ENCODE measurements at places on chromosomes 16 and 17.
A peak's percentile ranks its signal among the peaks of the same experiment; 100 is the strongest.

DNA sequence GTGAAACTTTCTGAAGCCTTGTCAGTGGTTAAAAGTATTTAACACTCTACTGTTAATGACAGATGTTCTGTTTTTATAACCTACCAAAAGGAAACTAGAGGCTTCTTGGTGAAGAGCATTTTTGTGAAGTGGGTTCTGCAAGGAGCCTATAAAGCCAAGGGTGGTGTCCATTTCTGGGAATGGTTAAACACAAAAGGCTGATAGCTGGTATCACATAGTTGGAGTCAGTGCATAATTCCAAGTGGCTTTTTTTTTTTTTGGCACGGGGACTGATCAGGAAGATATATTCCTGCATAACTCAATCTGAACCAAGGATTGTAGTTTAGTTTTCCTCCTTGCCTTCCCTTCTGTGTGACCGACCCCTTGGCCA is 27.6 kb upstream of the KPNB1 start:
- DNase-seq, result no peak

- no peak for DNase-seq
These were observed 396.6 kb upstream of the DYNLRB2 start for GRCh38 chr16:80144191-80144590.

DNA sequence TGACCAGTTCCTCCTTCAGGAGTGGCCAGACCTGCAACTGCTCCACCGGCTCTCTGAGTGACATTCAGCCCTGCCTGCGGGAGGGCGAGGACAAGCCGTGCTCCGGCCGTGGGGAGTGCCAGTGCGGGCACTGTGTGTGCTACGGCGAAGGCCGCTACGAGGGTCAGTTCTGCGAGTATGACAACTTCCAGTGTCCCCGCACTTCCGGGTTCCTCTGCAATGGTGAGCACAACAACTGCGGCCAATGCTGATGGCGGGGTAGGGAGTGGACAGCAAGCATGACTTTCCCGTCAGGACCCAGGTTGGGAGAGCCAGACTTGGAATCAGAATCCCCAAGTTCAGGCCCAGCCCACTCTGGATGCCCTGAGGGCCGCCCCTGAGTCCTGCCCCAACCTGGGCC is 12.2 kb downstream of the ITGB4 start:
- DNase-seq, result no peak

- no peak for DNase-seq
These were observed 578 bp downstream of the RAC3 start for GRCh38 chr17:82031885-82032627.

DNA sequence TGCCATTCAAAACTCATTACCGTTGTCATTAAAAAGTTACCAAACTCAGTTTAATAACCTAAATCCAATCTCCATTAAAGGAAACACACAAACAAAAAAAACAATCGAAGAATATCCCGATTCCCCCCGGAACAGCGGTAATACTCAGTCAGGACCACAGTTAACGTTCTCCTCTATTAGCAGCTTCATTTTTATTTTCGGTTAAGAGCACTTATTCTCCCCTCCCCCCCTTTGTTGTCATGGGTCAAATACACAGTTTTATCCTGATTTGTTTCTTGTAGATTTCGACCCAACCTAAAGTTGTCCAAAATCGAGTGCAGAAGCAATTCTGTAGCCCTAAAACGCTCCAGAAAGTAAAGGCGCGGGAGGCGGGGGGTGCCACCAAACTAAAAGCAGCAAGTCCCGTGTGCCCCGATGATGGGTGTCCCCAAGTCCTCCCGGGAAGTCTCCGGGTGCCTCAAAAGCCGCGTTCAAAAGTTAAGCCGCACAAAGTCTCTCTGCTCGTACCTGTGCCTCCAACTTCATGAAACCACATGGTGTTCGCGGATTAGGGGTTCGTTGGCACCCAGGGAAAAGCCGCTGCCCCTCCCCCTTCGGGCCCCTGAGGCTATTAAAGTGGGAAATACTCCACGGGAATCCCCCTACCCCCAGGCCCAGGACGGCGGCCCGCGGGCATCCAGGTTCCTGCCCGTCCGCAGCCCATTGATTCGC is 996 bp downstream of the SUMO2 start:
- peak; percentile 26 for DNase-seq

GRCh38 chr17:66373944-66374817 is 71.8 kb downstream of the PRKCA start:
- DNase-seq, result peak; percentile 42

All from activated T-cell treated with anti-CD3 and anti-CD28 coated beads for 1 hour (primary cell).